ENCODE measurements at places on chromosomes 11 and 22.

DNA sequence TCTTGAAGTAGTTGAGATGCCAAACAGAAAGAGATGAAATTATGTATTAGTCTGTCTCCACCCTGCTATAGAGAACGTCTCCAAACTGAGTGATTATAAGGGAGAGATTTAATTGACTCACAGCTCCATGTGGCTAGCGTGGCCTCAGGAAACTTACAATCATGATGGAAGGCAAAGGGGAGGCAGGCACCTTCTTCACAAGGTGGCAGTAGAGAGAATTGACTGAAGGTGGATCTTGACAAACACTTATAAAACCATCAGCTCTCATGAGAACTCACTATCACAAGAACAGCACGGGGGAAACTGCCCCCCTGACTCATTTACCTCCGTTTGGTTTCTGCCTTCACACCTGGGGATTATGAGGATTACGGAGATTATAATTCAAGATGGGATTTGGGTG, 794.0 kb downstream of the CNTN5 start:
- no peak for DNase-seq

DNA sequence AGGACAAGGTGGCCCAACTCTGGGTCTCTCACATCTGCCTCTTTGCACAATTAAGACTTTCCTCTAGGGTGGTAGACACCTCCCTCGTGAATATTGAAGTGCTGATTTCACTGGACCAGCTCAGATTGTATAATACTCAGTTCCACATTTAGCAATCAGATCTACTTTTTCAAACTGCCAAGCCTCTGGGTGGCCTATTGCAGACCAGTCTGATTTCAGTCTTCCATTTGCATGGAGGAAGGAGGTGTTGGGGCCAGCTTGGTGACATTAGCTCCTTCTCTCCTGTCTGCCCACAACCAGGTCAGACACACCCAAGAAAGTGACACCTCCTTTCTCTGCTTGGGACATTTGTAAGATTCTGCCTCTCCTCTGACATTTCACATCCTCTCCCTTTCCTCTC, 78.2 kb downstream of the PPFIBP2 start:
- no peak for DNase-seq

DNA sequence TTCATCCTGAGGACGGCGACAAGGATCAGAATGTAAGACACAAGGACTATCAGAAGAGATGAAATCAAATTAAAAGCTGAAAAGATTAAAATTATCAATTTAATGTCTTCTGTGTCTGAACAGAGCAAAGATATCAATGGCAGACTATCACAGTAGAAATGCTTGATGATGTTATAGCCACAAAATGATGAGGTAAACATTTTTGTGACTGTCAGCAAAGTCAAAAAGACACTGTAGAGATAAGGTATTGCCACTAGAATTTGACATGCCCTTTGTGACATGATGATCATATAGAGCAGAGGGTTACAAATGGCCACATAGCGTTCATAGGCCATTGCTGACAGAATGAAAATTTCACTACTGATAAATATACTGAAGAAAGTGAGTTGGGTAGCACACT, 12.2 kb downstream of the OR5J2 start:
- no peak for DNase-seq

GRCh38 chr22:45866646-45867117, 110.3 kb downstream of the WNT7B start:
- DNase-seq = no peak

- DNase-seq = no peak
Measured at GRCh38 chr11:112762707-112763090, 198.5 kb upstream of the NCAM1 start.

DNA sequence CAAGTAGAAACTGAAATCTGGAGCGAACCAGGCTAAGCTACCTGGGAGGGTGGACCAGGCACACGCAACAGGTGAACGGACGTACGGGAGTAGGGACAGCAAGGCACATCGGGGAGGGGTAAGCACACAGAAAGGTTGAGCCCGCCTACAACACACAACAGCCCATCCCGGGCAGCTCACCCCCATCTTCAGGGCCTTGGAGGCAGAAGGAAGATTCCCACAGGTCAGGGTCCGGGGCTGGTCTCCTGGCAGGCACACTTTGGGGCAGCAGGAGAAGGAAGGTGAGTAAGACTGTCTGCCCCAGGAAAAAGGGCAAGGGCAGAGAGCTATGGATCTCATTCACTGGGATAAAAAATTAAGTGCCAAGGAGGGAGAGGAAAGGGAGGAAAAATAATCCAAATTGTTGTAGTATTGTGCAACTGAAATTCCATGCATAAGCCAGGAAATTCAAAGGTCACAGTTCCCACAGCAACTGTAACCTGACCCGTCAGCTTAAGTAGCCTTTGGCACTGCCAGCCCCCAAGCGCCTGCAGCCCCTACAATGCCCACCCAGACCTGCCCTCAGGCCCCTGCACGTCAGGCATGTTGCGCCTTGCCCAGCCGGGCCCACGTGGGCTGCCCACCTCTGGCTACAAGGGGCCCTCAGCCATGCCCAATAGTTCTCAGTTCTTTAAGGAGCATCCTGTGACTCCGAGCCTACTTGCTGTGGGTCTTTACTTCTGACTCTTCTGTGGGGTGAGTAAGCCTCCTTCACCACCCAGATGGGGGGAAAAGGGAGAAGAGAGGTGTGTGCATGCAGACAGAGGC, 51.8 kb downstream of the MICAL3 start:
- no peak for DNase-seq

DNA sequence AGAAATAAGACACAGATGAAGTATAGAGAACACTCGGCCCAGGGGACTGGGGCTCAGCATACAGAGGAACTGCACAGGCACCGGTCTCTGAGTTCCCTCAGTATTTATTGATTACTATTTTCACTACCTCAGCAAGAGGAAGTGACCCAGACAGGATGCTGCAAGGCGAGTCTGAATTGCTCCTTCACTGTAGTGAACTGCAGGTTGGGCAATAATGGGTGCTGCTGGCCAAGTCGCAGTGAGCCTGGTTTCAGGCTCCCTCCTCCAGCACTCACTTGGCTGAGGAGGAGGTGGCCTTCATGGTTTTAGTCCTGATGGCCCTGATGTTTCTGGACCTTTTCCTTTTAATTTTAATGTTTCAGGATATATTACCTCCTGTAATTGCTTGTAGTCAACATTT, 10.4 kb downstream of the OR52K2 start:
- no peak for DNase-seq

DNA sequence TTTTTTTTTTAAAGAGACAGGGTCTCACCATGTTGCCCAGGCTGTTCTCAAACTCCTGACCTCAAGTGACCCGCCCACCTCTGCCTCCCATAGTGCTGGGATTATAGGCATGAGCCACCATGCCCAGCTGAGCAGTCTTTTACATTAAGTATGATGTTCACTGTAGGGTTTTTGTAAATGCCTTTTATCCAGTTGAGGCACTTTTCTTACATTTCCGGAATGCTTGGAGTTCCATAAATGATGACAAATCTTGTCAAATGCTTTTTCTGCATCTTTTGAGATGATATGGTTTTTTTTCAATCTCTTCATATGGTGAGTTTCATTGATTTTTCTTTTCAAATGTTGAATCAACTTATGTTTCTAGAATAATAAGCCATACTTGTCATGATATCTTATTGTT, 29.4 kb upstream of the CTTN start:
- no peak for DNase-seq

- no peak for DNase-seq
Measured at GRCh38 chr22:41757502-41757901, 43.0 kb upstream of the CCDC134 start.

GRCh38 chr11:66081505-66081904, 11.4 kb downstream of the PACS1 start:
- DNase-seq = no peak

GRCh38 chr11:116993599-116993998, 104.6 kb downstream of the SIK3 start:
- DNase-seq = peak; percentile 38

Data from left renal pelvis (tissue), 4 donors.